ENCODE measurements at places on chromosomes 3 and 15. TPM values are rescaled to one million over a fixed set of nuclear protein-coding genes. Genes with fewer than 3 reads are reported as not detected.

DNA sequence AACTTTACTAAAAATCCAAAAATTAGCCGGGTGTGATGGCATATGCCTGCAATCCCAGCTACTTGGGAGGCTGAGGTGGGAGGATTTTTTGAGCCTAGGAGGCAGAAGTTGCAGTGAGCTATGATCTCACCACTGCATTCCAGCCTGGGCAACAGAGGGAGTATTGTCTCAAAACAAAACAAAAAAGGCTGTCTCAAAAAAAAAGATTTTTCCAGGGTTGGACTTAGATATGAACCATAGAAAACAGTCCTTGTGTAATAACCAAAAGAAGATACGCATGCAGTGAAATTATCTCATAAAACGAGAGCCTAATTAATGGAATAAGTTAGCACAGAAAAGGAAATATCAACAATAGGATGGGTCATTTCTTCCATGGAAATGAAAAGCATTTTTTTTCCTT, 320.4 kb upstream of the RASGRP1 start:
- no peak for DNase-seq

GRCh38 chr3:133330522-133330921, 69.3 kb upstream of the BFSP2 start:
- DNase-seq, result no peak

DNA sequence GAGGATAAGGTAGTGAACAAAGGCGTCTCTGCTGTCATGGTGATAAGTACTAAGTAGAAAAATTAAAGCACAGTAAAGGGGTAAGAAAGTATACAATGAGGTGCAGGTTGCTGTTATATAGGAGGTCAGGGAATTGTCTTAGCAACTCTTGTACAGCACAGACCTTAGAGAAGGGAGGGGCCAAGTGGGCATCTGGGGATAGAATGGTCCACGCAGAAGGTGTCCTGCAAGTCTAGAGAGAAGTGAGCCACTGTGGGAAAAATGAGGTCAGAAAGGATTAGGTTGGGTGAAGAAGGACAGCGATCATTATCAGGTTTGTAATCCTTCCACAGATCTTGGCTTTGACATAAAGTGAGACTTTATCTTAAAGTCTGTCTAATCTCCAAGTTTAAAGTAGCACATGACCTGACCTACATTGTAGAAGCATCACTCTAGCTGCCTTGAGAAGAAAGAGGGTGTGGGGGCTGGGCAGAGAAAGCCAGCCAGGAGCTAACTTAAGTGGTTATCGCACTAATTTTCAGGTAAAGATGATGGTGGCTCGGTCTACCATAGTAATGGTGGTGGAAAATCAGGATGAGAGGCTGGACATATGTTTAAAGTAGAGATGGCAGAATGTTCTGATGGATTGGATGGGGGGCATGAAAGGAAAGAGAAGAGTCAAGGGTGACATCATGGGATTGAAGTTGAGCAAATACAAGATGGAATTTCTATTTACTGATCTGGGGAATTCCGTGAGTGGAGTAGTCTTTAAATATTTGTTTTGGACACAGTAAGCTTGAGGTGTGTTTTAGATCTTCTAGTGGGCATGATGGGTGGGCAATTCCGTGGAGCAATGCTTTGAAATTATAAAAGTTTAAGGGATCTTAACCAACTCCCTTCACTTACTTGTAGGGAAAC, 919.2 kb downstream of the ROBO1 start:
- DNase-seq, result no peak

DNA sequence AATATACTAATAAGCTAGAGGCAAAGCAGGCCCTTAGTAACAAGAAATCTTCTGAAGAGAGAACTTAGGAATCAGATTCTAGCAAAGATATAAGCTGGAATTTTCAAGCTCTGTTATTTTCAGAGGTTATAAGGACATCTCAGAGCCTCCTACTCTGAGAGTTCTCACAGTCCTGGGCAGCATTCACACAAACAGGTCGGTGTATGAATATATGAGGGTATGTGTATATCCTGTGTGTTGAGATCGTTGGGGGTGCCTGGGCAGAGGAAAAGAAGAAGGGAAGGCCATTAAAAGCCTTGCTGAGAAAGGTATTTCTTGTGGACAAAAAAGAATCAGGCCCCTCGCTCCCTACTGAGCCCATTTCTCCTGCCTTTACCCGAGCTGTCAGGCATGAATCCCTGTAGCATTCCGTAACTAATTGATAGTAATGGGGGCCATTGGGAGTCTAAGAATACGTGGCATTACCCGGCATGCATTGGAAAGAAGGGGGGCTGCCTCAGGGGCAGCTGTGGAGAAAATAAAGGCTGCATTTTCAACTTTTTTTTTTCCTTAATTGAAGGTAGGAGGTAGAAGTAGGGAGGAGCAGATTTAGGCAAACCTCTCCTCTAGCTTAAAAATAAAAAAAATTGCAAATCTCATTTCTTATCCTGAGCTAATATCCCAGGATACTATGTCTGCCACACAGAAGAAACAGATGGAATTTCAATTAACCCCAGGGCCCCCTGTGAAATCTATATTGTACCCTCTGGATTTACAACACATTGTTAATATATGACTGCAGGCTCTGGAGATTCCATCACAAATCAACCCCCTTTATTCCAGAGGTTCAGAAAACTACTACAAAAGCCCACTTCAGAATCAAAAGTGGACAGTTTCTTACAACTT, 103.8 kb downstream of the GTPBP8 start:
- DNase-seq, result no peak

DNA sequence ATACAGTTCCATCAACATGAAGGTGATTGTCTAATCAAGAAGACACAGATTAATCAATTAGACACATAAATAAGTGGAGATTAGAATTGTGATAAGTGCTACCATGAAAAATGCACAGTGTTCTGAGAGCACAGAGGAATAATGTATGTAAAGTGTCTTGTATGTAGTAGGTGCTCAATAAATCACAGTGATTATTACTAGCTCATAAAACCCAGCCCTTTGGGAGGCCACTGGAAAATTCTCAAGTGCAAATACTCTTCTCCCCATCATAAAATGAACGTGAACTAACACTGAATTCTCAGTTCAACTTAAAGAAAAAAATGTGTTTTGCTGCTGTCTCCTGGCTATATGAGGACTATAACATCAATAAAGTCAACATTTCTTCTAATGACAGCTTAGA, 368.2 kb downstream of the FOXP1 start:
- DNase-seq, result no peak

GRCh38 chr15:82750831-82751180, 41.1 kb upstream of the AP3B2 start:
- DNase-seq, result peak; percentile 27

GRCh38 chr15:58726867-58727266, 22.6 kb downstream of the ADAM10 start:
- no peak for DNase-seq

DNA sequence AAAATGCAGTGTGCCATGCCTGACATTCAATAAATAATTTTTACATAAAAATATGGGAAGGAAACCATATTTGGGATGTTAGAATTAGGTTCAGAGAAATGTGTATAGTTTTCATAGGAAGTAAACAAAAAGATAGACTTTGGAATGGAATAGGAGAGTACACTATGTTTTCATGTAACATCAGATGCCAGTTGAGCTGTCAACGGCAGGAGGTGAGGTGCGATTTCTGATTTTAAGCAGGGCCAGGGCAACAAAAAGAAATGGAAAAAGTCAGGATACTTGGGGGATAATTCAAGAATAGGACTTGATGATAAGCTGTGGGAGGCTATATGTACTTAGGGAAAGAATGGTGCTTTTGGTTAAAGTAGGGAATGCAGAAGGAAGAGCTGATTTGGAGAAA, 639.5 kb downstream of the OTOL1 start:
- no peak for DNase-seq

CLDN11 gene
- polyA plus RNA-seq, result 2.2 TPM

GRCh38 chr3:15805756-15806266, 8.0 kb upstream of the ANKRD28 start:
- no peak for DNase-seq

- DNase-seq, result no peak
These were observed 101.6 kb downstream of the OXNAD1 start for GRCh38 chr3:16366581-16366980.

DNA sequence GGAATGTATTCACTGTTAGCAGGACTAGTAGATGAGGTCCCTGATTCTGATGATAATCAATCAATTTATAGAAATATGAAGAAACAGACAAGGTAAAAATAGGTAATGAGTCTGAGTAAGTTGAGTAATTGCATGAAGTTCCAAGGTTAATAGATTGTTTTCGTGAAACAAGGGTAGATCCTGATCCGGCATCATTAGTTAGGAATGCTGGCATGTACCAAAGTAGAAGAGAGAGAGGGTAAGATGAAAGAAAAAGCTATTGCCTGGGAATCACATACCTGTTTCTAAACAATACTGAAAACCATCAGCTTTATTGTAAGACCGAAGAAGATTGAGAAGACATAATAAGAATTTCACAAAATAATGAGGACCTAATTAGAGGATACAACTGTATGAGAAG, 118.1 kb upstream of the ARPP21 start:
- DNase-seq, result no peak

- DNase-seq, result no peak
These were observed 41.4 kb upstream of the TSEN2 start for GRCh38 chr3:12442654-12443501.

All from SK-N-SH (cell line).